Endothelial cell (in vitro differentiated cells): ENCODE measurements at places on chromosomes 1 and 21.

DNA sequence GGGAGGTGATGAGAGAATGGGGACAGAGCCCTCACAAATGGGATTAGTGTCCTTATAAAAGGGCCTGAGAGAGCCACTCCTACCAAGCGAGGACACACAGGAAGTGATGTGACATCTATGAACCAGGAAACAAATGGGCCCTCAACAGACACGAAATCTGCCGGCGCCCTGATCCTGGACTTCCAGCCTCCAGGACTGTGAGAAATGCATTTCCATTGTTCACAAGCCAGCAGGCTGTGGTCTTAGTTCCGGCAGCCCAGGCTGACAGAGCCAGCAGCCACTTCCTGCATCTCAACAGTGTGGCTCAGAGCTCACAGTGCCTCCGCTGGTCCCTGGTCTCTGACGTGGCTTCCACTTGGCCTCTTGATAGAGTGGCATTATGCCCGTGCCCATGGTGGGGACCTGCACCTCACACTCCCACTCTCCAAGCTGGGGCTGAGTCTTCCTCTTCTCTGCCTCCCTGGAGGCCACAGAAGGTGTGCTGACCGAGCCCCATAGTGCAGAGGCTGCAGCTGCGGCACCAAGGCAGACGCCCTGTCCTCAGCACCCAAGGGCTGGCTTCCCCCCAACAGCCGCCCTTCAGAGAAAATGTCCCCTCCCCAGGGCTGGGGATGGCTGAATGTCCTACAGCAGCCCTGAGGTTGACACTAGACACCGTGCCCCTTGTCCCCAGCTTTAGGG, 44.9 kb downstream of the ACOT7 start:
- peak; percentile 65 for DNase-seq

GRCh38 chr1:19439464-19440171, 45.7 kb downstream of the CAPZB start:
- no peak for DNase-seq

DNA sequence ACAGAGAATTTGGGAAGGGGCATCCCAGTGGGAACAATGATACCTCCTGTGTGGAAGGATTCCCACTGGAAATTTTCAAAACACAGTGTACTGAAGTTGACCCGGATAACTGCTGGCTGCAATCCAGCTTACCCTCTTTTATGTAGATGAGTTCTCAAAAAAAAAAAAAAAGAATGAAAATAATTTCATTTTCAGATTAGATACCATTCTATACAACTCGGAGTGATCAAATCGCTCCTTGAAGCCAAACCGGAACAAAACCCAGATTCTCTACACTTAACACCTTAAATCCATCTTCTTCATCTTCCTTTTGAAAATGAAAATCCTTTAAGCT, 69.1 kb downstream of the KAZN start:
- no peak for DNase-seq

GRCh38 chr1:19435181-19435580, 50.2 kb downstream of the CAPZB start:
- no peak for DNase-seq

DNA sequence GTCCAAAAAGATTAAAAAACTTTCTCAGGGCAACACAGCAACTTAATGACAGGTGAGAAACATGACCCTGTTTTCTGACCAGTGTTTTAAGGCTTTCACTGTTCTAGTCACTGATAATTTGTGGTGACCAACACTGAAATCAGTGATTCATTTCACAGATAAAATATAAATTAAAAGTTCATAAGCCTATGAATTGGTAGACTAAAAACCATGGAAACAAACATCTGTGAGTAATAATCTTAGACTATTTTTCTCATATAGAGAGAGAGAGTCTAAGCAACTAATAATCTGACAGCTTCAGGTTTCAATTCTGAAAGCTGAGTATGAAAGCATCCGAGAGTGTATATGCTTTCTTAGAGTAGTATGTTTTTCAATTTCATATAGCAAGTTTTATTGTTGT, 536.9 kb downstream of the ADGRL2 start:
- no peak for DNase-seq

- no peak for DNase-seq
Measured at GRCh38 chr21:27719226-27719625, 752.3 kb upstream of the ADAMTS5 start.

GRCh38 chr1:48858200-48858920, 81.7 kb upstream of the BEND5 start:
- DNase-seq: no peak

DNA sequence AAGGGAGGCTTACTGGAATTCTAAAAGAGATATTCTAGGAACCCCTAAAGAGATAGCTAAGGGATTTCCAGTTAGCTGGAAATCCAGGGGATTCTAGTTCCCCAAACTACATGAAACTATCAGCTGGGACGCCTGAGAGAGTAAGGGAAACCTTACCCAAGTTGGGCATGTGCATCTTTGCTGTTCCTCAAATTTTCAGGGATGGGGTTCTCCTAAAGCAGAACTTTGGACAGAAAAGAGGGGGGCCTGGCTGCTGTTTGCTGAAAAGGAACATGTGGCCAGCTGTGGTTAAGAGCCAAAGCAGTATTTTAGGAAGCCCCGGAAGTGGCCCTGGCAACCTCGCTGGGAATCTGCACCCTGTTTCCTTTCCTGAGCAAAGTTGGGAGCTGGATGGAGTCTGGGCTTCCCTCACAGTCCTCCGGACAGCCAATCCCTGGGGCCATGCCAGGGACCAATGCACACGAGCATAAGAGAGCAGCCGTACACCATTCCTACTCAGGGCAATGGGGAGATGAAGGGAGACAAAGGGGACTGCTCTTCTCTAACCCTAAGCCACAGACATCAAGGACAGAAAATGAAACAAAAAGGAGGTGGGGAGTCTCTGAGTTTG, 154.3 kb downstream of the PLXNA2 start:
- no peak for DNase-seq

DNA sequence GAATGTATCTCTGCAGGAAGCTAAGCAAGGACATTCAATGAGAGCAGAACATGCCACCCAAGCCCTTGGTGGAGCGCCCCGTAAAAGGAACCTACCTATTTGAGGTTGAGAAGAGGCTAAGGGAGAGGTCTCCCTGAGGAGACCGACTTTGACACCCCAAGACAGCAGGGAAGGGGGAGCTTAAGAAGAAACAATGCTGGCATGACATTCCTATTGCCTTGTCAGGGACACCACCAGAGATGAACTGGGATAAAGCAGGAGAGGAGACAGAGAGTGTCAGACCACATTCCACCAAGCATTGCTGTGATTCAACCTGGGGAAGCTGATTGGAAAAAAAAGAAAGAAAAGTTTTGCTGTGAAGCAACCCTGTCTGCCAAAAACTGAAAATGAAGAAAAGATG, 13.3 kb upstream of the S100A2 start:
- DNase-seq: no peak

DNA sequence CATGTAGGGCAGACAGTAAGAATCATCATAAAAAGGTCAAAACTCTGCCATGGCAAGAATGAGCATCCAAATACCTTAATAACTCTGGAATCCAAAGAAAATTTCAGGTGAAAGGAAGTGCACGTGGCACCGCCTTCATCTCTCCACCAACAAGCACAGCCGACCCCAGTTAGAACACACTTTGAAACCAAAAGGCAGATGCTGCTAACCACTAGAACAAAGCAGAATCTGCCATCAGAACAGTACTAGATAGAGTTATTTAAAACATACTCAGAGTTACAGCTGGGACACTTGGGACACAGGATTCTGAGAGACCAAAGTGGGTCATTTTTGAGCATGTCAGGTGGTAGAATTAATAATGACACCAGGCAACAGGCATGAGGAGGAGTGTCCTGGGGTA, 106.7 kb upstream of the SOD1 start:
- DNase-seq: no peak

- no peak for DNase-seq
Measured at GRCh38 chr1:103945774-103946173, 196.1 kb downstream of the AMY1C start.

DNA sequence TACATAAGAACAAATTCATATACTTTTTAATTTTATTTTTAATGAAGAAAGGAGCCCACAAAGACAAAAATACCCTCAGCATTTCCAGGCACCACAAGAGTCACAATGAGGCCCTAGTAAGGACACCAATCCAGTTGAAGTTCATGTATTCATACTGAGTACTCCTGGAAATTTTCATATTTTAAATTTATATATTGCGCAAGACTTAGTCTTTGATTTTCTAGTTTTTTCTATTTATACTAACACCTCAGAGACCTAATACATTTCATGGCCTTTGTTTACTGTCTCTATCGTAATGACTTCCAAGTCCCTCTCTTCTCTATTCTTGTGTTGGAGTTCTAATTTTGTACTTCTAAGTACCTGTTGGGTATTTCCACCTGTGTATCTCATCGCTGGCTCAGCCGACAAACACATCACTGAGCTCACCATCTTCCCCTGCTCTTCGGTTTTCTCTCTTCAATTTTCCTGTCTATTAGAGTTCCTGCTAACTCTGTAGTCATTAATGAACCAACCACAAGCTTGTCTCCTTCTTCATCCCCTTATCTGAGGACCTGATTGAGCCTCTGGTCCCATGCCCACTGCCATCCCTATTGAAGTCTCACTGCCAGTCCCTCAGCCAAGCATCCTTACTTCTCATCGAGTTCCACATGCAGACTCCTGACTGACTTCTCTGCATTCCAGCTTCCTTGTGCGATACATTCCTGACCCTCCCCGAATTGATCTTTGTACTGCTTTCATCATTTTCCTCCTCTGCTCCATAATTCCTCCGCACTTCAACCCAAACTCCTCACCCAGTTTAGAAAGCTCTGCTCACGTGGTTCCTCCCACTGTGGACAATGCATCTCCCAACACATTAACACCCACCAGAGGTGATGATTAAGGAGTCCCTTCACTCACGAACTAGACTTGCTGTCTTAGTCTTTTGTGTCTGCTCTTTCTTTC, 17.3 kb upstream of the IRF2BP2 start:
- DNase-seq: no peak

DNA sequence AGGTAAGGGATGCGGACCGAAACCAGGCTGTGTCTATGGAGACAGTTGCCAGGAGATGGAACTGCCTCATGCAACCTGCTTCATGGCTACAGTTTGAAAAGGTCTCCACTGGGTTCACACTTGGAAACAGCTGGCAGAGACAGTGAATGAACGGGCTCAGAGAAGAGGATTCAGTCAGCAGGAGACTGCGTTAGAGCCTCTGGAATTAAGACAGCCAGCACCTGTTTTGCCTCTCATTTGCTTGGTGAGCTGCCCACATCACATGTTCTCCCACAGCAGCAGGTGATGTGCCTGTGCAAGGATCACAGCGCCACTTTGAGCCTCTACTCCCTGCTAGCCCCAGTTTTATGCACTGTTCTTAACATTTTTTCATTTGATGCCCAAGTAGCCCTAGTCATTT, 321.0 kb downstream of the PLPP3 start:
- DNase-seq: no peak

DNA sequence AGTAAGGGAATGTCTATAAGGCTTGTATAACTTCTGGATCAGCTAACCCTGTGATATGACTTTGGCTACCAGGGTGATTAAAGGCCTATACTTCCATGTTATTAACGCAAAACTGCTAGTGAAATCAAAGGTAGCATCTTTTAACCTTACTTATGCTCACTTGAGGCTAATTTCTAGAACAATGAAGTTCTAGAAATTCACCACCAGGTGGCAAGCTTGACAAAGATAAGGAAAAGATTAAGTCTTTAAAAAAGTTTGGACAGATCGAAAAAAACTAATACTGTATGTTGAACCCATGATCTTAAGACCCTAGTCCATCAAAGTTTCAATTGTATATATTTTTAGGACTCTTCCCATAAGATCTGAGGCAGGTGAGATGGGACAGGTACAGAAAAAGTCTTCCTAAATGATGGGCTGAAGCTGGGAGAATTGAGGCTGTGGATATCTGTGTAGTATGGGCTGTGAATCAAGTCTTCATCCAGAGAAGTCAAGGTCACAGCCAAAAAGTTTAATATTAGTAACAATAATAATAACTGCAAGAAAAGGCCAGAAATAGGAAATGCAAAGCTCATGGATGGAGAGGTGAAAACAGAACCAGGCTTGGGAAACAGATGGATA, 18.8 kb downstream of the KYAT3 start:
- no peak for DNase-seq

DNA sequence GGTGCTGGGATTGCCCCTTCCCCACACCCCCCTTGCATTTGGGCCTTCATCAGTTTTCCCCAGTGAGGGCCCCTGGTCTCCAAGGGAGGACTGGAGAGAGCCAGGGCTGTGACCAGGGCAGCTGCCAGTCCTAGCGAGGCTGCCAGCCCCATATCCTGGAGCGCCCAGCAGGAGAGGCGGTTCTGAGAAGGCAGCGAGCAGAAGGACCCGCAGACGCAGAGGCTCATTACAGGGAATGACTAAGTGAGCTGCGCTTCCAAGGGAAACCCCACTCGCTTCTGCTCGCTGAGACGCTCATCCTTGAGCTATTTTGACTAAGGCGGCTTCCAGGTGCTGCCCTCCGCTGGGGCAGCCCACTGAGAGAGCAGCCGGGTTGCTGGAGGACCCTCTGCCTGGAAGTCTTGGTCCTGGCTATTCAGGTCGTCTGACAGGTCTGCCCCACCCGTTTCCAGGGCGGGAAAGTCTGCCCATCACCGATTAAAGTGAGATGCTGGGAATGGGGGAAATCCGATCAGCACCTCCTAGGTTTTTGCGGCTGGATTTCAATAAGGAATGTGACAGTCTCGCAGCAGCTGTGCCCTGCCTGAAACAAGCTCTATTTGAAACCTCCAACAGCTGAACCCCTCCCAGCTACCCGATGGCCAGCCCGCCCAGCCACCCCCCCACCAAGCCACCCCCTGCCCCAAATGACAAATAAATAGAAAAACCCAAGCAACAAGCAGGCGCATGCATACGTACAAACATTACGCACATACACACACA, 2.8 kb downstream of the KCNN3 start:
- no peak for DNase-seq

DNA sequence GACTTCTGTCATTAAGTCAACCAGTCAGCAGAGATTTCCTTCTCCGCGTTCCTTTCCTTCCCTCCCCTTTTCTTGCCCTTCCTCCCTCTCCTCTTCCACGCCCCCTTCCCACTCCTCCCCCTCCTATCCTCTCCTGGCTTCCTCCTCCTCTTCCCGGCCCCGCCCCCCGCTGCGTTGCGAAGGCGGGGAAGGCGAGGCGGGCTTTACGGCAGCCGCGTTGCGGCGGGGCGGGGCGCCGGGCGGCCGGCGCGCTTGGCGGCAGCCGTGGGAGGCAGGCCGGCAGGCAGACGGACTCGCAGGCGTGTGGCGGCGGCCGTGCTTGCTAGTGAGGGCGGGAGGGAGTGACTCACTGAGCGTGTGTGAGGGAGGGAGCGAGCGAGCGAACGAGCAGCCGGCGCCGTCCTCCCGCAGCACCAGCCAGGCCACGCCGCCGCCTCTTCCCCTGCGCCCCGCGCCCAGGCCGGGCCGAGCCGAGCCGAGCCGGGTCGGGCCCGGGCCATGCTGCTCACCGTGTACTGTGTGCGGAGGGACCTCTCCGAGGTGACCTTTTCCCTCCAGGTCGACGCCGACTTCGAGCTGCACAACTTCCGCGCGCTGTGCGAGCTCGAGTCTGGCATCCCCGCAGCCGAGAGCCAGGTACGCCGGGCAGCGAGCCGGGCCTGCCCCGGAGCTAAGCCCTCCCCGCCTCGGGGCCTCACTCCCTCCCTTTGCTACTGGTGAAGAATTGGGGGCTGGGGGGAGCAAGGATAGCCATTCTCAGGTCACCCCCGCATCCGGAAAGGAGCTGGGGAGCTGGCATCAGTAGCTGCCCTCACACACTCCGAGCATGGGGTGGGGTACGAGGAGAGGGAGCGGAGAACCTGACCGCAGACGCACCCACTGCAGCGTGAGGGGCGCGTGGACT, at the start of gene DDI2:
TSS of gene DDI2 (plus strand) at position 286 of the 904 bp plus-strand sequence. CDS start at position 499, 213 bp downstream.
- peak; percentile 98 for DNase-seq

- no peak for DNase-seq
Measured at GRCh38 chr1:204230211-204230610, 16.4 kb upstream of the GOLT1A start.
